GM12864 (cell line): ENCODE measurements at places on chromosomes 7 and 10.

DNA sequence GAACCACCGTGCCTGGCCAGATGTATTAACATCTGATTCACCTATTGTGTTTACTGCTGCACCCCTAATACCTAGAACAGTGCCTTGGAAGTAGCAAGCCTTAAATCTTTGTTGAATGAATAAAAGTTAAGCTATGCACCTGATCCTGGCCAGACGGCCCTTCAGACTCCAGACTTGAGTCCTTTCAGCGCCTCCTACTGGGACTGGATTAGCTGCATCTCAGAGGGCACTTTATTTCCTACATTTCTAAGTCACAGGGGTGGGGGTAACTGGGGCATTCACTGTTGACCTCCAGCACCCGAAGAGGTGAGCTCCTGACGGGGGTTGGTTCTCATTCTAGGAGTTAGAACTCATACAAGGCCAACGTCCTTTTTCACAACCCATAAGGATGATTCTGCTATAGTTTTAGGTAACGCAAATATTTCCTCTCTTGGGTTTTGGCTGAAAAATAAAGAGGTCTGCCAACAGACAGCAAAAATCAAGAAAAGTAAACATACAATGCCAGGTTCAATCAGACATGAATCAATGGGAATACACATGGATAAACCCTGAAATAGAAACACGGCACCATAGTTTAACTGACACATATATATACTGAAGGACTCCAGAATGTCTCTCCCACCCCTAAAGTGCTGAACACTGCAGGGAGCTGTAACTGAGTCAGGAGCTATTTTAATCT is 48.0 kb upstream of the DLG5 start:
- no peak for DNase-seq

- DNase-seq = no peak
Observed at GRCh38 chr7:57308631-57309408, 141.2 kb upstream of the ZNF716 start.

DNA sequence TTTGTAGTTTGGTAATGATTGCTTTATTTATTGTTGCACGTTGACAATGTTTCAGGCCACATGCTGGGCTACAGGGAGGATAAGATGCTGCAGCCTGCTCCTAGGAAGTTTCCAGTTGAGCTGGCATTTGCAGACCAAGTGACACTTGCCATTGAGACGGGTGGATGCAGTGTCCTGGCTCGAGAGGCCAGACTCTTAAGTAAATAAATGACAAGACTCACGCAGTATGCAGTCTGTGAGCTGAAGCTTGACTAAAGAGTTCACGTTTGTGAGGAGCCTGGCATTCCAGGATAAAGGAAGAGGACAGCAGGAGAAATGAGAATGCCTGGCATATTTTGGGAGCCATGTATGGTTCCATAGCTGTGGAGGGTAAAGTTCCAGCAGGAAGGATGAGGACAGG is 105.8 kb downstream of the BAMBI start:
- no peak for DNase-seq

DNA sequence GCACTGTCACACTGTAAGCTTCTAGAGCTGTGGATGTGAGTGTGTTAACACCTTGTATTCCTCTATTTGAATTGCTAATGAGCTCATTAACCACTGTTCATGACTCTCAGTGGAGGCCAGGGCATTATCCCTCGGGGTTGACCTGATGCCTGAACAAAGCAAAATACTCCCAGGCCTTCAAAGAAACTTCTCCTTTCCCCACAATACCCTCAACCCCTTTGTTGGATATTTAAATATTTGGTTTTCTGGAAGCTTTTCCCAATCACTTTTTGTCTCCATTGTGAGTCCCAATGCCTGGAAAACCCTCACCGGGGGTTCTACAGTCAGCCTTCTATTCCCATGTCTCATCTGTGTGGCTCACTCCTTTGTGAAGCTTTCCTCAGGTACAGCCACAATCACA is 780.1 kb downstream of the PHTF2 start:
- DNase-seq = no peak

DNA sequence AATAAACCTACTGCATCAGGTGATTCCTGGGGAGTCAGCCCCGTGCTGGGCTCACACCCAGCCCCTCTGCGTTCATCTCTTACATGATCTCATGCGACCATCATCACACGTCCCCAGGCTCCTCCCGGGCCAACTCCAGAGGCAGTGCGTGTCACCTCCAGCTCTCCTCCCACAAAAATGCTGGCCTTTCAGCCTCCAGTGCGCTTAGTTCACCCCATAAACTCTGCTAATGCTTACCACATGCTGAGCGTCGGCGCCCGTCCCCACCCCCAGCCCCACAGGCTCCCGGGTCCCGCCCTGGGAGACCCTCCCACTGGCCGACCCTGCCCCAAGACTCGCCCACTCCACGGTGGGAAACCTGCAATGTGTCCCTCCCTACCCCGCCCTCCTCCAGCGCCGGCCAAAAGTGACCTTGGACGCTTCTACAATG is 816 bp upstream of the SDK1 start:
- no peak for DNase-seq

- DNase-seq = no peak
Observed at GRCh38 chr7:37195388-37195787, 253.3 kb downstream of the ELMO1 start.

- DNase-seq = peak; percentile 49
Observed at GRCh38 chr7:77699056-77699455, 2.8 kb downstream of the RSBN1L start.

- no peak for DNase-seq
Observed at GRCh38 chr10:131648386-131649020, 252.3 kb upstream of the PPP2R2D start.

DNA sequence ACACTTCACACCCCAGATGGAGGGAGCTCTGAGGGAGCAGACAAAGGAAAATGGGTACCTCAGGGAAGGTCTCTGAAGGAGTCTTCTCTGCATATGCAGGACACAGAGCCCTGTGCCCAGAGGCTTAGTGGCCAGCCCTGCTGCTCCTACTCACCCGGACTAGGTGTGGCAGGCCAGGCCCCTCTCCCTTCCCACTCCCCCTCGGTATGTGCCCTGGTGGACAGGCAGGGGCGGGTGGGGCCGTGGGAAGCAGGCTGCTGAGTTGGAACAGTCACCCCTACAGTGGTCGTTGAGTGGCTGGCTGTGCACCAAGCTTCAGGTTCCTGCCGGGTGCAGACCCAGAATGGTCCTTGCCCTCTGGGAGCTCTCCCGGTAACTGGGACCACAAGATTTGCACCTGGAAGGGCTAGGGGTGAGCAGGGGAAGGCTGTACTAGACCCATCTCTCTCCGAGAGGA is 68.6 kb downstream of the ZMIZ1 start:
- no peak for DNase-seq
